ENCODE measurements at places on chromosomes 4 and X.

- DNase-seq: no peak
Observed at GRCh38 chrX:115425359-115425758, 135.6 kb upstream of the PLS3 start.

DNA sequence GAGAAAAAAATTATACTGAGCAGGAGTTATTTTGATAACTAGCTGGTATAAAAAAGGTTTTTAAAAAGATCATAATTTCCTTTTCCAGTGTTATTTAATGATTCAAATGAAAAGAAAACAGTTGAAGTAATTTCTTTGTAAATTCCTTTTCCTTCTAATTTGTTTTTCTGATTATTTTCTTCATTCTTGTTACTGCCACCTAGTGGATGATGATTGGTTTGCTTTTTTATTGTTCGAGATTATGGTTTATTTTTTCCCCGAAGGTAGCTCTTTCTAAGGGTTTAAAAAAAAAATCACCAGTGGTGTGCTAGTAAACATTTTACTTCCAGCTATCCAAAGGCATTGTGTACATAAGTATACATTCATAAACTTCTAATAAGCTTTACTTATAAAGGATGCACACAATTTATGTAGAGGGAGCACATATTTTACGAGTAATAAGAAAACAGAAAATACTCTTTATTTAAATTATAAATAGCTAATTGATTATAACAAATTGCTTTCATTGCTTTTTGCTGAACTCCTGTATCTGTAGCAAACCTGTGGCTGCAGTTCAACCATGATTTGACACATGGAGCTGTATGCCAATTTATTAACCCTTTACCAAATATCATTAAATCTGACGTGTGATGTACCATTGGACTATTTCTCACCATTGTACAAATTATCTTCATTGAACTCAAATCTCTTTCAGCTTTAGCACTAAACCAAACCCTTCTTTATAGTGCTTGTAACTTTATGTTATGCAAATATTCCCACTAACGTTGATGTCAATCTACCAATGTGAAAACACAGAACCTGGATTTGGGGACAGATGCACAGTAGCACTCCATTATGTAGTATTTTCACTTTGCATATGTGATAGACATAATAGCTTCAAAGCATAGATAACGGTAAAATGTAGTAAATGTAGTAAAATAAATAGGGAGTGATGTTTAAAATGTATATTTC is 97.8 kb upstream of the ANK2 start:
- DNase-seq: no peak

- DNase-seq: no peak
Observed at GRCh38 chr4:108205859-108206258, 37.1 kb upstream of the LEF1 start.

DNA sequence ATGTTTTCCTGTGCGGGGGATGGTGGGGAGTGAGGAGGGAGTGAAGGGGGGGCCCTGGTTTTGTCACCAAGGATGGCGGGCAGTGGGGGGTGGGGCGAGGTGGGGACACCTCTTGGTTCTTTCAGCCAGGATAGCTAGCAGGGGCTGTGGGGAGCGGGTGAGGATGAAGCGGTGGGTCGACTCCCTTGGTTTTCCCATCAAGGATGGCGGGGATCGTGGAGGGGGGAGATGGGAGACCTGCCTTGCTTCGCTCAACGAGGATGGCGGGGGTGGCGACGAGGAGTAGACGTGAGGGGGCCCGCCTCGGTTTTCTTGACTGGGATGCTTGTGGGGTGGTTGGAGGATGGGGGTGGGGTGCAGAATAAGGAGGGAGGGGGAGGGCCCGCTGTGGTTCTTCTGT is 643 bp downstream of the FHL1 start:
- DNase-seq: no peak

- no peak for DNase-seq
Observed at GRCh38 chr4:95105112-95105511, 347.4 kb downstream of the BMPR1B start.

DNA sequence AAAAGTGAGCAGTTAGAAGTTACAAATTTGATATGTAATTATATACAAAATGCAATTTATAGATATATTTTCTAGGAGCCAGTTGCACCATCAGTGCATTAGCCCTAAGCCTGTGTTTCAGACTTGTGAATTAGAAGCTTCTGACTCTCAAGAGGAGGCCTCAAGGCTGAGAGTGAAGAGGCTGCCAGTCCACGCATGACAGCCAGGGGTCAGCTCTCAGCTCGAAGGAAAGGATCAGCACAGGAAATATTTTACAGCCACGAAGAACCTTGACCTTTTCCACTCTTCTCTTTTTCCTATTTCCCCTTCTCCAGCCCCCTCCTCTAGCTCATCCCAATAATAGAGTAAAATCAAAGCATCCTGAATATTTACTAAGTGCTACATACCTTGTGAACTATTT is 642.4 kb downstream of the TRIML1 start:
- no peak for DNase-seq

GRCh38 chrX:34900691-34901090 is 41.9 kb upstream of the FAM47B start:
- DNase-seq: no peak

- DNase-seq: no peak
Observed at GRCh38 chrX:77628294-77629025, 157.6 kb downstream of the ATRX start.

- DNase-seq: peak; percentile 40
Observed at GRCh38 chr4:1628892-1629698, 55.0 kb downstream of the FAM53A start.

DNA sequence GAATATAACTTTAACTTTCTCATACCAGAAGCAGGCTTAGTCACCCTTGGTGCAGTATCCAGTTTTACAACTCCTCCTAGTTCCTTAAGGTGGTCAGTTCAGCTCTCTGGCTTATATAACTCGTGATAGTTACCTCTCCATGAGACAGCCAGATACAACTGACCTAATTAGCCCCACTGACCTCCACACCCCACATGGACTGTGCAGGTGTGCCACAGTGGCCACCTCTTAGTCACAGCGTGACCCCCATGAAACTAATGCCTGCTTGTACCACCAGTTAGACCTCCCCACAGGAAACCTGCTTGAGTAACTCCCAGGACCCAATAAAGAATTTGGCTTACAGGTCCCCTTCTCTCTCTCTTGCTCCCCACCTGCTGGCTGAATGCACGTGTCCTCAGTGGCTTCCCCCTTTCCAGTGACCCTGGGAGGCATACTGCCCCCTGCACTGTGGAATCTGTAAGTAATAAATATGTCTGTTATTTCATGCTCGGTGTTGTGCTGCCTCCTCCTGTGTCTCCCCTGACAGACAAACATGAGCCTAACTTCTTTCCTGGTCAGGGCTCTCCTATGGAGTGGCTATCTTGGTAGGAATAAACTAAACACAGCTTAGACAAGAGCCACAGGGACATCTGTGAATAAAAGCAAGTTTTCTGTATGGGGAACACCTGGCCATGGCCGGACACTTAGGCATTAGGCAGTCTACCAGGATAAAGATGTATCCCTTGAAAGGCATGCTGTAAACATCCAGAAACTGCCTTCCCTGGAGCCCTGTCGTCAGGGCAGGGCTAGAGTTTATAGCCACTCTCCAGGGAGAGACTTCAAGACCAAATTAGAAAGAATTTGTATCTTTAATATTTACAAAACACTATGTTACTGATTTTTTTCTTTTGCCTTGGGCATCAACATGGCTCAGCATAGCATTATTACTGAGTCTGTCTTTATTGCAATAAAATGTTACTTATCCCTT is 209.7 kb upstream of the BOD1L1 start:
- no peak for DNase-seq

GRCh38 chr4:10853196-10853595 is 168.6 kb upstream of the CLNK start:
- no peak for DNase-seq

- DNase-seq: no peak
Observed at GRCh38 chr4:24887881-24888430, 24.9 kb downstream of the CCDC149 start.

GRCh38 chr4:59647011-59647410 is 1553.1 kb upstream of the ADGRL3 start:
- no peak for DNase-seq

GRCh38 chr4:57080781-57081650 is 29.2 kb downstream of the IGFBP7 start:
- DNase-seq: no peak

DNA sequence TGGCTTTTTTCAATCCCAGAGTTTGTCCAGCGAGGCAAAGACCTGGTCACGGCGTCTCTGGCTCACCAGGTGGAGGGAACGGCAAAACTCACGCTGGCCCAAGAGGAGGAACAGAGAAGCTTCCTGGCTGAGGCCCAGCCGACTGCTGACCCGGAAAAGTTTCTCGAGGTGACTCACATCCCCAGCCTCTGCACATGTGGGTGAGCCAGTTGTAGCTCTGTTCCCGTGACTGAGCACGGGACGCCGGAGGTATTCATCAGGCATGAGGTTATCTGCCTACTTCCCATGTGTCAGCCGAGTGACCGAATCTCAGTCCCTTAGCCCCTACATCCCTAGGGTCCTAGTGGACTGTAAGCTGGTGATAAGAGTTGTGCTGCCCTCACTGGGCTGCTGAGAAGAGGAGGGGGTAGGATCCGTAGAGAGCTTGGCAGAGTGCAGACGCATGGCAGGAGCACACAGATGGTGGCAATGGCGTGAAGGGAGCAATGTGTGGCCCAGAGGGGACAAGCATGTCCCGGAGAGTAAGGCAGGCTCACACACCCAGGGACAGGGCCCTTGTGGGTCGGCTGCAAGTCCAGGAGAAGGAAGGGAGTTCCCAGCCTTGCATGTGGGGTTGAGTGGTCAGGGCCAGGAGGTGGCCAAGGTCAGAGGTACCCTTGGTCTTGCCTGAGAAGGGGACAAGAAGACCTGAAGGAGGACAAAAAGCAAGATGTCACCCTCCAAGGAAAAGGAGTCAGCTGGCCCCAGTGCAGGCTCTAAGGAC is 42.9 kb downstream of the EVC start:
- no peak for DNase-seq

DNA sequence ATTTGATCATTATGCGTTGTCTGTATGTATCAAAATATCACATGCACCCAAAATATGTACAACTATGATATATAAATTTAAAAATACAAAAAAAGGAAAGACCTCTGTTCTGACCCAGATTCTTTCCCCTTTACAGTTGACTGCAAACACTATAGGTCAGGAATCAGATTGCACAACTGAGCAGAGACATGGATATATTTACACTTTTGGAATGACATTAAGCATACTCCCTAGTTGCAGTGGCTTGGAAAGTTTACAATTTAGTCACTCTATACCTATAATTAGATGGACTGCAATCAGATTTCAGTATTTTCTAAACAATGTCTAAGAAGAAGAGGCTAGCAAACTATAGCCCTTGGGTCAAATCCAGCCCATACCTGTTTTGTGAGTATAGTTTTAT is 98.5 kb upstream of the INPP4B start:
- DNase-seq: no peak

DNA sequence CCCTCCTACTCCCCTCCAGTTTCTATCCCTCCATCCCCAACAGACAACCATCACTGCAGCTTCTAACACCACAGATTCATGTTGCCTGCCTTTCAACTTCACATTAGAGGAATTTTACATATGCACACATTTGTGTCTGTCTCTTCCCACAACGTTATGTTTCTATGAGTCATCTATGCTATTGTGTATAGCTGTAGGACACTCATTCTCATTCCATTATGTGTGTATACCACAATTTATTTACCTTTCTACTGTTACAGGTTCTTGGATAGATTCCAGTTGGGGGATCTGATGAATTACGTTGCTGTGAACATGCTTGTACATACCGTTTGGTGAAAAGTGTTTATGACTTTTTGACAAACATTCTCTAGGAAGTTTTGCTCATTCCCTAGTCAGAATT is 58.8 kb upstream of the TRPC3 start:
- DNase-seq: no peak

- DNase-seq: no peak
Observed at GRCh38 chrX:134020910-134021309, 35.5 kb upstream of the GPC3 start.

DNA sequence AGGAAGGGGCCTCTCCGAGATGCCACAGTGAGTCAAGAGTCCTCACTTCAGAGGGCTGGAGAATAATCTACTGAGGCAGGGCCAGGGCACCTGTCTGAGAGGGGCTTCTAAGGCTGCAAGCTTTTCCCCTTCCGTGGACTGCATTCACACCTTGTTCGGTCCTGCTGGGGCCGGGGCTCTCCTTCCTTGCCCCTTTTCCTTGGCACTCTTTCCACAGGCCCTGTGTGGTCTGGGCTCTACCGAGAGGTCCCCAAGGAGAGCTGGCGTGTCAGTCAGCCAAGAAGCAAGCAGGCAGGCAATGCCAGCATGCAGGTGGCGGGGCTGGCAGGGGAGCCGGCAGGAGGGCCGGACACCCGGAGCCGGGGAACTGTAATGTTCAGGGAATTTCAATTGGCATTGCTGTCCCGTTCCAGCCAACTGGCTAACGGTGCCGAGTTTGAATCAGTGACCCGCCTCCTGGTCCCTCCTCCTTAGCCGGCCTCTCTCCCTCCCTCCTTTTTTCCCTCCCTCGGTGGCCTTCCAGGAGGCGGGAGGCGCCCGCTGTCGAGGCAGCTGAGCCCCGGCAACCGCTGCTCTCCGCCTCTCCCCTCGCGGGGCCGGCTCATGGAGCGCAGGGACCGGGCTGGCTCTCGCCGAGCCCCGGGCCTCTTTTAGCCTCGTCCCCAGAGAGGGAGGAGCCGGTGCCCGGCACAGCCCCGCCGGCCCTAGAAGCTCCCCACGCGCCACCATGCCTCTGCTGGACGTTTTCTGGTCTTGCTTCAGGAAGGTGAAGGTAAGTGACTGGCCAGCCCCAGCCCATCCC is at the start of gene STARD8:
STARD8 (plus strand) TSS at position 511 of the 802 bp plus-strand sequence; CDS start at position 728, 217 bp downstream.
- no peak for DNase-seq

DNA sequence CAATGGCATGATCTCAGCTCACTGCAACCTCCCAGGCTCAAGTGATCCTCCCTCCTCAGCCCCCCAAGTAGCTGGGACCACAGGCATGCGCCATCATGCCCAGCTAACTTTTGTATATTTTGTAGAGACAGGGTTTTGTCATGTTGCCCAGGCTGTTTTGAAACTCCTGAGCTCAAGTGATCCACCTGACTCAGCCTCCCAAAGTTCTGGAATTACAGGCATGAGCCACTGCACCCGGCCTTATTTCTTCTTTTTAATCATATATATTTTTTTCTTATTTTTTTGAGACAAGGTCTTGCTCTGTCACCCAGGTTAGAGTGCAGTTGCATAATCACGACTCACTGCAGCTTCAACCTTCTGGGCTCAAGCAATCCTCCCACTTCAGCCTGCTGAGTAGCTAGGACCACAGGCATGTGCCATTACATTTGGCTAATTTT is 184.0 kb downstream of the TSPAN5 start:
- DNase-seq: no peak

Data from stimulated activated CD8-positive, alpha-beta memory T cell treated with anti-CD3 and anti-CD28 coated beads, Interleukin-4, amount 100 ng/mL, for 24 hours (primary cell).